Panc1 (cell line): ENCODE measurements at places on chromosomes 2 and 18.

- no peak for DNase-seq
Measured at GRCh38 chr2:53098696-53099078, 668.9 kb upstream of the CHAC2 start.

- no peak for DNase-seq
Measured at GRCh38 chr2:144999071-144999875, 479.4 kb upstream of the ZEB2 start.

DNA sequence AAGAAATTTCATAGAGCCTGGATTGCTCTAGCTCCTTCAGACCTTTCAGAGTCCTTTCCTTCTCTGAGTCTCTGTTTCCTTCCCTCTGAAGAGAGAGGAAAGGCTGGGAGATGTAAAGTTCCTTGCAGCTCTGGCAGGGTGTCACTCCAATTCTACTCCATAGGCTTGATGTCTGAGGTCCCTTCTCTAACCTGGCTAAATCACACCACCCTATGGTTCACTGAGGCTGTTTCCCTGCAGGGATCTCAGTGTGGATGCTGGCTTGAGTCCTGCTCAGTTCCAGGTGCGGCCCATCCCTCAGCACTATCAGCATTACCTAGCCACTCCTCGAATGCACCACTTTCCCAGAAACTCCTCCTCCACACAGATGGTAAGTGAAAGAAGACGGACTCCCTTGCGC, 209.7 kb downstream of the LOXHD1 start:
- no peak for DNase-seq

GRCh38 chr2:72442270-72442669, 294.6 kb upstream of the CYP26B1 start:
- DNase-seq, result no peak

DNA sequence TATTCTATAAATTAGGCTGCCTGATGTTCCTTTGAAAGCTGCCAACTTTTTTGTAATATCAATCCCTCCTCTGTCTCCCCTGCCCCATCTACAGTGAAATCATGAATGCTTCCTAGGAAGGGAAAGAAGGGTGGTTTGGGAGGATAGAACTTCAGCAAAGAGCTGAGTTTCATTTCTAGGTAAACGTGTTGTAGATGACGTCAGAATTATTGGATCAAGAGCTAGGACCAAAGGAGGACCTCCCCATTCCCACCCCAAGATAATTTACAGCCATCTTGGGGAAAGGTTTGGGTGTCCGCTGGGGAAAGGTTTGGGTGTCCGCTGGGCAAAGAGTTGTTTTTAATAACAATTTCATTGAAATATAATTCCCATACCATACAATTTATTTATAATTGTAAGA, 11.2 kb upstream of the ANKRD53 start:
- DNase-seq, result no peak

GRCh38 chr18:62558015-62558663, 35.3 kb downstream of the ZCCHC2 start:
- DNase-seq, result no peak

DNA sequence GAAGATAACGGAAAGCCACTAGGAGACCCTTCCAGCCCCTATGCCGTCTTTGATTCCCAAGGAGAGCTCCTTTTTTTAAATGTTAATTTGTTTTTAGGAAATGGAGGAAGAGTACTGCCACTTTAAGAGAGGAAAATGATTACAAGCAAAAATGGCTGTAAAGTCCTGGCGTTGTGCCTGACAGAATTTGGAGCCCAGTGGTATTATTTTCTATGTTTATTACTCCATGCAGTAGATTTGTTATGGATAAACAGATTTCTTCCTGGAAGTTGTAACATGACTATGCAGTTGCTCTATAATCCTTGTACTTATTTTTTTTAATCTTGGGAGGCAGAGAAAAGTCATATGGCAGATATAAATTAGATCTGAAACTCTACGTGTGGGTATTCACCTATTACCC, 141.3 kb downstream of the GBX2 start:
- no peak for DNase-seq

DNA sequence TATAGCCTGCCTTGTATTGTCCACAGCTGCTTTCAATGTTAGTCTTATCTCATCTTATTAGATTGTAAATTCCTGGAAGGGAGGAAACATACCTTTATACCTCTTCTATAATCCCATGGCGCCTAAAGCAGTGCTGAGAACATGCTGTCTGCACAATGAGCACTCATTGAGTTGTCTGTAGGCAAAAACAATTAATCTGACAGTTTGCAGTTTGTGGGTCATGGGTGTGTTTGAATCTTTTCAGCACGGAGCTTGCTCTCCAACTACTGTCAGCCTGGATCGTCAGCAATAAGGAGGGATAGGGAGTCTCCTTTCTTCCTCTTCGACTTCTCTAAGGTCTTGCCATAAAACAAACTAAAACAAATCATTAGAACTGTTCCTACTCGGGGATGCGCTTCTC, 26.5 kb upstream of the GREB1L start:
- DNase-seq, result no peak
